IPS DF 19.7 (cell line): ENCODE measurements at places on chromosomes 3 and 15.

GRCh38 chr3:195226900-195227447 is 44.0 kb downstream of the XXYLT1 start:
- no peak for DNase-seq

DNA sequence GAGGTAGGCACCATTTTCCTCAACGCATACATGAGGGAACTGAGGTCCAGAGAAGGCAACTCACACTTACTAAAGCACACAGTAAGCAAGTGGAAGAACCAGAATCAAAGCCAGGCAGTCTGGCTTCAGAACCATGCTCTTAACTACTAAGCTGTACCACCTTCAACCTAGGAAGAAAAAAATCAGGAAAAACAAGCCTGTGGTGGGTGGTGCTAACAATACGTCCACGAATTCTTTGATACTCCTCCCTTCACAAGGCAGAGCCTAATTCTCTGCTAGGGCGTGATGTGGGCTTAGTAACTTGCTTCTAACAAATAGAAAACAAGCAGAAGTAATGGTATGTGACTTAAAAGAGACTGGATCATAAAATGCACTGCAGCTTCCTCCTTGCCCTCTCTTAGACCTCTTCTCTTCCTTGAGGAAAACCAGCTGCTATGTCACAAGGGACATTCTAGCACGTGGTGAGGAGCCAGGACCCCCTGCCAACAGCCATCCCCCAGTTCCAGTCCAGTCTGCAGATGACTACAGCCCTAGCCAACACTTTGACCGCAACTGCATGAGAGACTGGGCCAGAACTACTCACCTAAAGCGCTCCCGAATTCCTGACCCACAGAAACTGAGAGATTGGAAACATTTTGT is 36.9 kb downstream of the HACD2 start:
- DNase-seq = no peak

DNA sequence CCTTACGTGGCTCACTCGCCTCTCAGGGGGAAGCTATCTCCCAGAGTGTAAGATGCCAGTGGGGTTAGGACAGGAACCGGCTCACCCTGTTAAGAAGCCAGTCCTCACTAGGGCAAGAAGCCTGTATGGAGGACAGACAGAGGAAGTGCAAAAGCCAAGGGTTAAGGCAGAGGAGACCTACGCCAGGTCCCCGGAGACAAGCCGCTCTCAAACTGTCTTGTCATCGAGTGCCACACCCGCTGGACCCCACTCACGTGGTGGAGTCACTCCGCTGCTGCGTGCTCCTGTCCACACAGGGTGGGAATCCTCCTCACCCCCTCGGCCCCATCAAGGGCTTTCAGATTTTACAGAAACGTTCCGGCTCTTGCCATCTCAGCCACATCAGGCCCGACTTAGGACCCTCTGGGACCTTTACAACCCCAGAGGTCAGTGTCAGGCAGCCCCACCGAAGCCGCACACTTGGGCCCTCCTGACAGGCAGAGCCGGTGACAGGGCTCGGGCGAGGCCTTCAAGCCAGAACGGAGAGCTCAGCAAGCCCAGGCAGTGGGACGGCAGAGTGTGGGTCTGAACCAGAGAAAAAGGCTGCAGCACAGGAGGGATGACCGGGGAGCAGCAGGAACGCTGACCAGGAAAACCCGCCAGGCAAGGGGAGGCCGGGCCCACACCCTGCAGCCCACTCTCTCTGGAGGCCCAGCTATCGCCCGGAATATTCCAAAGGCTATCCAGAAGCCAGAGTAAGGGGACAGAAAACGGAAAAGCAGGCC is 61.7 kb downstream of the XXYLT1 start:
- DNase-seq = no peak

DNA sequence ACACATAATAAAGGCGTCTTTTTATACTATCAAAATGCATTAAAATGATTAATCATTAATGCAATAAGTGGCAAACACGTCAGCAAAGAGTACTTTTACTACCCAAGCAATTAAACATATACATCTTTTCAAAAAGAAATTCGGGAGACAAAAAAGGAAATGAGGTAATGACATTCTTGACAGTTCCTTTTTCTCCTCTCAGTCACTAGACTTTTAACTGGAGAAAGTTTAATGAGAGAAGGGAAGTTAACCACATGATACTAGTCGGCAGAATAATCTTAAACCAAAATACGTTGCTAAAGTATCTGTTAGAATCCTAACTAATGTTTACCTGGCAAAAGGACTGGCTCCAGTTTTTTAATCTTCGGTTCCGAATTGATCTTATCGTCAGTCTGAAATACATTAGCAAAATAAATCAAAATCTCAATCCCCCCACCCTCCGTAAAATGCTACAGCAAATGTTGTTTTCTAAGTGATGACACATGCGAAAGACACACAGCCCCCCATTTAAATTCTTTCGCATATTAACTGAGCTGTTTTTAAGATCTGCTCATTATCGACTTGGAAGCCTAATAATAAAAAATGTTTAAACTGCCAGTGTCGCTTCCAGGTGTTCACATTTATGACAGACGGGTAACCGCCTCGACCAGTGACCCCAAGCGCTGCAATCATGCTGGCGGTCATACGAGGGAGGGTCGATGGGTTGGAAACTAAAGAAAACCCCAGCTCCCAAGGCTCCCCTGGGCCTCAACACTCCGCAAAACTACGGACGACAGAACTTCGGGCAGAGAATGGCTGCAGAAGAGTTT is 778 bp downstream of the MTMR10 start:
- DNase-seq = no peak

DNA sequence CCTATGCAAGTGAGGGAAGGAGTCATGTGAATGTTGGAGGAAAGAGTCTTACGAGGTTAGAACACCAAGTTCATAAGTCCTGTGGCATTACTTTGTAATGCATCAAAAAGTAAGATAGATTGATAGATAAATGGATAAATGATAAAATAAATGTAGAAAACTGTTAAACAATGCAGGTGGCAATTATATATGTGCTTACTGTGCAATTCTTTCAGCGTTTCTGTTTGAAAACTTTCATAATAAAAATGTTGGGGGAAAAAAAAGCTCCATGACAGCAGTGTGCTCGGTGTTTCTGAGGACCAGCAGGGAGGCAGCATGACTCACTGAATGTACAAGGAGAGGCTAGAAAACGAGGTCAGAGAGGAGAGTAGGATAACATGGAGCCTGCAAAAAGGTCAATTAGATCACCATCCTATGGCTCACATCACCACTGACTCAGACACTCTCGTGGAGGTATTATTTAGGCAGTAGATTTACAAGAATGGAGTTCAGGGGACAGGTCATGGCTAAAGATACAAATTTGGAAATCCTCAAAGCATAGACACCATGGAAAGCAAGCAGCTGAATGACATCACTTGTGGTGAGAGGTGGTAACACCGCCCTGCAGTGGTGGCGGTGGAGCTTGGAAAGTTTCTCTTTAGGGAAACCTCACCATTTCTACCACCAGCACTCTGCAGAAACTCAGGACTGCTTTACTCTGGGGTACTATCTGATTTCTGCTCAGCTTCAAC is 219.8 kb downstream of the CTNNB1 start:
- DNase-seq = no peak

DNA sequence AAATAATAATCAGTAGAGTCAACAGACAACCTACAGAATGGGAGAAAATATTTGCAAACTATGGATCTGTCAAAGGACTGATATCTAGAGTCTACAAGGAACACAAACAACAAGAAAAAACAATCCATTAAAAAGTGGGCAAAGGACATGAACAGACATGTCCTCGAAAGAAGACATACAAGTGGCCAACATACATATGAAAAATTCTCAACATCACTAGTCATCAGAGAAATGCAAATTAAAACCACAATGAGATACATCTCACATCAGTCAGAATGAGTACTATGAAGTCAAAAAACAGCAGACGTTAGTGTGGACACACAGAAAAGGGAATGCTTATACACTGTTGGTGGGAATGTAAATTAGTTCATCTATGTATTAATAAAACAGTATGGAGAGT is 33.7 kb downstream of the SLC2A2 start:
- no peak for DNase-seq

DNA sequence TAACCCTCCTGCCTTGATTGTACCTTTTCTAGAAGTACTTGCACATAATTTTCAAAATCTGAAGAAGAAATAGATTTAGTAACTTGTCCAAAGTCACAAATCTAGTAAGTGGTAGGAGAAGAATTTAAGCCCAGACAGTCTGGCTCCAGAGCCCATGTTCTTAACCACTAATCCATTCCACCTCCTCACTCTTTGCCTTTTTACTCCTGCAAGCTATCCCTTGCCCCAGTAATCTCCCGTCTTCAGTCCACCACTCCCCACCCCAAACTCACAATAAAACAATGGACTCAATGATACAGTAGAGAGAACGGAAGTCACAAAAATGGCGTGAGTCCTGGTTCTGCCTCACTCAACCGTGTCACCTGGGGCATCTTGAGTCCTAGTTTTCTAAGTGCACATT is 48.7 kb downstream of the SETMAR start:
- no peak for DNase-seq

DNA sequence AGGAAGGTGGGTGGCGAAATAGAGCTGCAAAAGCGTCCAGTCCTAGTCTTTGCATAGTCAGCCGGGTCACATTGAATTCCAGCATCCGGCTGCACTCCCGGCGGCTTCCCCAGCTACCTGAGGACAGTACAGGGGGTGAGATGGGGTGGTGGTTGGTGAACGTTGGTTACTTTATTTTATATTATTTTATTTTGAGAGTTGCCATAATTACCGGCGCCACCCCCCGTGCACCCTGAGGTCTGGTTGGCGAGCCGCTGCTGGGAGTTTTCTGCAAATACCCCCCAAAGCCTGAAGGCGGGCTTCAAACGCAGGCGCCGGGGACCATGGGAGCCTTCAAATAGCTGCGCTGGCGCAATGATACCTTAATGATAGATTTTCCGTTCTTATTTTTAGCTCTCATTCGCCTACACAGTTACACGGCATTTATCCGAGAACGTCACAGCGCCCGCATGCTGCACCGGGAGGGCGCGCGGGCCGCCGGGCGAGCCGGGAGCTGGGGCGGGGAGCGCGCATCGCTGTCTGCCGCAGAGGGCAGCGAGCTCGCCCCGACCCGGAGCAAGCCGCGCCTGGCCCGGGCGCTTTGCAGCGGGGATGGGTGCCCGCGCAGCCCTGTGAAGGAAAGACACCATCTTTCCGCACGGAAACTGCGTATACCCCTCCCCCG is 756 bp upstream of the RASGRF1 start:
- no peak for DNase-seq

- DNase-seq = no peak
Measured at GRCh38 chr15:47362118-47362905, 355.0 kb upstream of the SEMA6D start.

GRCh38 chr3:20181276-20181675 is 4.7 kb downstream of the SGO1 start:
- no peak for DNase-seq

DNA sequence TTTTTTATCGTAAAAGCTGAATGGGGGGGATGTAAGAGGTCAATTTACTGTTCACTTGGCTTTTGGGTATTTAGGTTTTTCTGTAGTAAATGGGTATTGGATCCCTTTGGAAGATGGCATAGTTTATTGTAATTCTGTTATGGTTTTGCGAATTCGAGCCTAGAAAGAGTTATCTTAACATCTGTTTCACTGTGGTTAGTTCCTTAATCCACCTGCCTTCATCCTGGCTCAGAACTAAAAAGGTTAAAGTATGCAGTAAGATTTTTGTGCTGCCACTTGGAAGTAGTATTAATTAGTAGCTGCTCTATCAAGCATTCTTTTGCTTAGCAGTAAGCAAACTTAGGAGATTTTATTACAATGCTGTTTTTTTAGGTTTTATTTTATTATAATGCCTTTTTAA is 62.4 kb downstream of the ARIH1 start:
- no peak for DNase-seq
